ENCODE measurements at places on chromosomes 16 and 17.
A peak's percentile ranks its signal among the peaks of the same experiment; 100 is the strongest.

DNA sequence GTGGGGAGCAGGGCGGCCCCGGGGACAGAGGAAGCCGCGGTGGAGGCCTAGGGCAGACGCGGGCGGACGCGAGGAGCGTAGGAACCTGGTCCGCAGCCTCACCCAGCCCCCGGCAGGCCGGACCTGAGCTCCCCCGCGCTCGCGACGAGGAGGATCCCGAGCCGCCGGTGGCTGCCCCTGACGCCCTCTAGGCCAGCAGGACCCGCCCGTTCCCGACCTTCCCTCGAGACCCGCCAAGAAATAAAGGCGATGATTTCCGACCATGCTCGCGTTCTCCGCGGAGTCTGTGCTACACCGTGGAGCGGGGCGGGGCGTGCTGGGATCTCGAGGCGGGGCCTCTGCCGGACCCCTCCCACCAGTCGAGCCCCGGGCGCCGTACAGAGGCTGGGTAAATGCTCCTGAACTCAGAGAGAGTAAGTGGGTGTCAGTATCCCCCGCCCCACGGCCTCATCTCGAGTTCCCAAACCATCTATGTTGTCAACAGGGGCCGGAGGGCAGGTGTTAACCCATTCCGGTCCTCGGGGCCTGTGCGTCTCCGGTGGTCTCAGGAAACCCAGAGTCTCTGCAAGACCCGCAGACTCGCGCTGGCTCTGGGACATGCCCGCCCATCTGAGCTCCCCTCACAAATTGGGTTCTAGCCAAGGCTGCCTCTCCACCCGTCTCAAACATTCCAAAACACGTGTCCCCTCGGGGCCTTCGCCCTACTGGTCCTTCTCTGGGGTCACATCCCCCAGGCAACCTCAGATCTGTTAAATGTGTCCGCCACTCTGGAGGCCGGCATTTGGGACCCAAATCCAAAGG is 13.7 kb downstream of the SYCE1L start:
- DNase-seq = no peak

DNA sequence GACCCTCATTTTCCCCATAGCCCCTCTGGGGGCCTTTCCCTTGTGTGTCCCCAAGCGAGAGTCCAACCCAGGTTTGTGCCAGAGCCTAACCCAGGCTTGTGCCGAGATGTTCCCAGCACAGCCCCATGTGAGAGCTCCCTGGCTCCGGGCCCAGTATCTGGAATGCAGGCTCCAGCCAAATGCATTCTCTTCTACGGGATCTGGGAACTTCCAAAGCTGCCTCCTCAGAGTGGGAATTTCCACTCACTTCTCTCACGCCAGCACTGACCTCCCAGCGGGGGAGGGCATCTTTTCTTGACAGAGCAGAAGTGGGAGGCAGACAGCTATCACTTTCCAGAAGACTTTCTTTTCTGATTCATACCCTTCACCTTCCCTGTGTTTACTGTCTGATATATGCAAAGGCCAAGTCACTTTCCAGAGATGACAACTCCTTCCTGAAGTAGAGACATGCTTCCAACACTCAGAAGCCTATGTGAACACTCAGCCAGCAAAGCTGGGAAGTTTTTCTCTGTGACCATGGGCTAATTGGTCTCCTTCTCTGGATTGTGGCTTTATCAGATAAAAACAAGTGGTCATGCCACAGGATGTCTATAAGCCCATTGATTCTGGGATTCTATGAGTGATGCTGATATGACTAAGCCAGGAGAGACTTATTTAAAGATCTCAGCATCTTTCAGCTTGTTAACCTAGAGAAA is 2.5 kb upstream of the CCL2 start:
- peak; percentile 83 for DNase-seq

- no peak for DNase-seq
These were observed at the start of gene TNFSF12 for GRCh38 chr17:7548585-7549400. Gene TNFSF12 (plus strand): TSS chr17:7549058. CDS start chr17:7549154, 96 bp downstream.

- DNase-seq = no peak
These were observed 15.1 kb downstream of the SCIMP start for GRCh38 chr17:5219536-5219935.

DNA sequence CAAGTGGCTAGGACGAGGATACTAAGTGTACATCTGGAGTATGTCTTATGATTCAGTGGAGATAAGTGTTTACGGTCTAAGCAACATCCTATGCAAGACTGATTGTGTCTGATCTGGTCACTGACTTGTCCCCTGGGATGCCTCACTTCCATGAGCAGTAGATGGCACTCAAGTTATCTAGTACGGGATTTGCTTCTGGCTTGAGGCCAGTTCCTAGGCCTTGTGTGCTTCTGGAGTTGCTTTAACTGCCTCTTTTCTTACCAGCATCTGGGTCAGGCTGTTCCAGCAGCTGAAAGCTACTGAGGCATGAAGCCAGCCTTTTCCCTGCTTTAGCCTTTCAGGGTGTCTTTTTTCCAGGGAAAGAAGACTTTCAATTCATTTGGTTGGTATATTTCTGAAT is 23.0 kb downstream of the SUPT6H start:
- peak; percentile 22 for DNase-seq

GRCh38 chr17:35709874-35710273 is 21.6 kb upstream of the RASL10B start:
- peak; percentile 38 for DNase-seq

DNA sequence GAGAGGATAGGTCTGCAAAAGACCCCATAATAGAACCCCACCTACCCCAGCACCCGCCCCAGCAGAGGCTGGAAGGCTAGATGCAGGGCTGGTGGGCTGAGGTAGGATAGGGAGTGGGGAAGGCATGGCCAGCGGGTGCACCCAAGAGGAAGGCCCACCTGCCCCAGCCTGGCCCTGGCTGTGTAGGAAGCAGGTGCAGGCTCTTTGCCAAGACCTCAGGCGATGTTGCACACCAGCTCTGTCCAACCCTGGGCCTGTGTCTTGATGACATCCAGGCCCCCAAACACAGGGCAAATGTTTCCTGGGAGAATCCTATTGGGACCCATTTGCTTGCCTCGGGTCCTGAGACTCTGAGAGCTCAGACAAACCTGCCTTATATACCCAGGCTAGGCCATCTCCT is 12.2 kb downstream of the UNC119 start:
- DNase-seq = no peak

All from AG09319 (cell line).